ENCODE measurements at places on chromosomes 2 and 18. TPM values are rescaled to one million over a fixed set of nuclear protein-coding genes. Genes with fewer than 3 reads are reported as not detected.

FRZB gene
- total RNA-seq = 0.03 TPM

ABCB11 gene
- total RNA-seq = not detected

GRHL1 gene
- total RNA-seq = 1.3 TPM

CGREF1 gene
- 2.1 TPM for total RNA-seq
